ENCODE measurements at places on chromosomes 2 and 18. TPM values are rescaled to one million over a fixed set of nuclear protein-coding genes. Genes with fewer than 3 reads are reported as not detected.

GRCh38 chr2:161913865-161914264 lies 160.2 kb downstream of the DPP4 start:
- no peak for DNase-seq
- H3K36me3 ChIP-seq, result no peaks in the 10 kb centered on the region
- H3K4me1 ChIP-seq, result peaks cover 30% of the 10 kb centered on the region
- H3K27me3 ChIP-seq, result no peaks in the 10 kb centered on the region
- H3K27ac ChIP-seq, result peak overlapping the region; percentile 60

DNA sequence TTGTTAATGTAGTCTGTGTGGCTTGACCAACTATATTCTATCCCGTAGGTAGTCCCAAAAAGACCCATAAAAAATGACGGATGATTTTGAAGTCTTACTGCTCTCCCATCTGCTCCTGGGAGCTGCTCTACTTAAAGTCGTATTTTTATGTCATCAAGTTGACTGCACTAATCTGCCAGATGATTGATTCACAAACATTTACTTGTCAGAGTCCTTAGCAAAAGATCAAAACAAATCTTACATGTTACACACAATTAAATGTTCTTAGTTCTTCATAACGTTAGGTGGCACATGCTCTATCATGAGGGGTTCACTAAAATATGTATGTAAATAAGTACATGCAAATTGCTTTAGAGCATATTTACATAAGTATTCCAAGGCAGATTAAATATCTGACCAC lies 498.3 kb upstream of the LRRTM4 start:
- no peaks in the 10 kb centered on the region for H3K36me3 ChIP-seq
- H3K4me1 ChIP-seq, result no peaks in the 10 kb centered on the region
- H3K27ac ChIP-seq, result no peak overlapping the region

- no peaks in the 10 kb centered on the region for H3K36me3 ChIP-seq
- peak overlapping the region; percentile 62 for H3K4me3 ChIP-seq
- no peak overlapping the region for H3K27ac ChIP-seq
- no peak for DNase-seq
- peaks cover 23% of the 10 kb centered on the region for H3K27me3 ChIP-seq
Measured at GRCh38 chr2:73983322-73984202, 1.1 kb upstream of the TET3 start.

- H3K36me3 ChIP-seq, result no peaks in the 10 kb centered on the region
- H3K27me3 ChIP-seq, result peaks cover 12% of the 10 kb centered on the region
- H3K27ac ChIP-seq, result peak overlapping the region; percentile 98
- H3K4me3 ChIP-seq, result peak overlapping the region; percentile 94
- DNase-seq, result peak; percentile 84
- peaks cover 32% of the 10 kb centered on the region for H3K4me1 ChIP-seq
Measured at GRCh38 chr2:156334496-156335478, 2.3 kb upstream of the NR4A2 start.

DNA sequence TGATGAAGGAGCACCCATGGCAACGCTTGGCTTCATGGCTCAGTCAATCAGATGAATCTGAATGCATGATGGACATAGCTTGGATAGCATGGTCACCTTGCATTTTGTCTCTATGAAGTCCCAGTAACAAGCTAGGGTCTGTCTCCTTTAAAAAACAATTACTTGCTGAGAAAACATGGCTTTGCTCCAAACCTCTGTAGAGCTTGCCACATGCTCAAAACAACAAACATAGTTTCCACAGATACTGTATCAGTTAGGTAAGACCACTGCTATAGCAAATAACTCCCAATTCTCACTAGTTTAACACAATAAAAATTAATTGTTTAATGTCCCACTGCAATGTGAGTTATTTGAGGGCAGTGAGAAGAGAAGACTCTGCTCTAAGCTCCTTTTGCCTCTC lies 401.0 kb downstream of the IRS1 start:
- H3K27me3 ChIP-seq, result no peaks in the 10 kb centered on the region
- H3K4me1 ChIP-seq, result no peaks in the 10 kb centered on the region
- DNase-seq, result no peak
- H3K4me3 ChIP-seq, result no peak overlapping the region
- no peak overlapping the region for H3K27ac ChIP-seq

GRCh38 chr2:226683944-226684562 lies 115.6 kb downstream of the IRS1 start:
- no peaks in the 10 kb centered on the region for H3K27me3 ChIP-seq
- H3K4me1 ChIP-seq, result no peaks in the 10 kb centered on the region
- H3K36me3 ChIP-seq, result no peaks in the 10 kb centered on the region
- H3K27ac ChIP-seq, result no peak overlapping the region

GRCh38 chr18:8787794-8788193 lies 82.4 kb downstream of the MTCL1 start:
- no peaks in the 10 kb centered on the region for H3K27me3 ChIP-seq
- peaks cover 15% of the 10 kb centered on the region for H3K4me1 ChIP-seq
- H3K27ac ChIP-seq, result no peak overlapping the region
- no peak for DNase-seq

DNA sequence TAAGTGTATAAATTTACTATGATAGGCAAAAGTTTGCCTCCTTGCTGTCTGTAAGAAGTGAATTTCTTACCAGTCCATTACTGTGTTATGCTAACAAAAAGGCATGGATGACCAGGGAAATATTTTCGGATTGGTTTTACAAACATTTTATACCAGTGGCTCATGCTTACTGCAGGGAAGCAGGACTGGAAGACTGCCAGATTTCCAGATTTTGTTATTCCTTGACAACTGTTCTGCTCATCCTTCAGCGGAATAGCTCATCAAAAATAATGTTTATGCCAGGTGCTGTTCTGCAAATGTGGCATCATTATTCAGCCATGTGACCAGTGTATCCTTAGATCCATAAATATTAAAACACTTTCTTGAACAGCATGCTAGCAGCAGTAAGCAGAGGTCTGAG lies 40.4 kb upstream of the NETO1 start:
- no peaks in the 10 kb centered on the region for H3K27me3 ChIP-seq
- no peak overlapping the region for H3K4me3 ChIP-seq
- no peaks in the 10 kb centered on the region for H3K36me3 ChIP-seq
- DNase-seq, result no peak

DNA sequence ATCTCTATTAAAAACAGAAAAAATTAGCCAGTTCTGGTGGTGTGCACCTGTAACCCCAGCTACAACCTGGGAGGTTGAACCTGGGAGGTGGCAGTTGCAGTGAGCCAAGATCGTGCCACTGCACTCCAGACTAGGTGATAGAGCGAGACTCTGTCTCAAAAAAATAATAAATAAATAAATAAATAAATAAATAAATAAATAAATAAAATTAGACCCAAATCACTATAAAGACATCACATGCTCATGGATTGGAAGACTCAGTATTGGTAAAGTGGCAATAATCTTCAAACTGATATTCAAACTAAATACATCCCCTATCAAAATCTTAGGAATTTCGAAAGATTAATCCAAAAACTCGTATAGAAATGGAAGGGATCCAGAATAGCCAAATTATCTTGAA lies 15.5 kb upstream of the GALNT1 start:
- H3K4me1 ChIP-seq, result no peaks in the 10 kb centered on the region
- H3K4me3 ChIP-seq, result no peak overlapping the region
- no peaks in the 10 kb centered on the region for H3K27me3 ChIP-seq
- no peaks in the 10 kb centered on the region for H3K36me3 ChIP-seq
- no peak overlapping the region for H3K27ac ChIP-seq

Gene FAM110C
- 0.22 TPM for total RNA-seq
